ENCODE measurements at places on chromosomes 3 and 15. TPM values are rescaled to one million over a fixed set of nuclear protein-coding genes. Genes with fewer than 3 reads are reported as not detected.

Gene DGKG
- 0.07 TPM for total RNA-seq

Gene LRRC34
- 2.4 TPM for total RNA-seq

Gene FBXO40
- total RNA-seq: under 0.01 TPM

Gene SLC9C1
- under 0.01 TPM for total RNA-seq

Gene SAMMSON
- not detected for total RNA-seq

Gene TTLL13
- 0.04 TPM for total RNA-seq

Gene PLA2G4D
- total RNA-seq: not detected

Gene HGD
- total RNA-seq: not detected

All from pulmonary artery endothelial cell (primary cell).